PC-3 (cell line): ENCODE measurements at places on chromosomes 1 and 21. TPM values are rescaled to one million over a fixed set of nuclear protein-coding genes. Genes with fewer than 3 reads are reported as not detected.

DNA sequence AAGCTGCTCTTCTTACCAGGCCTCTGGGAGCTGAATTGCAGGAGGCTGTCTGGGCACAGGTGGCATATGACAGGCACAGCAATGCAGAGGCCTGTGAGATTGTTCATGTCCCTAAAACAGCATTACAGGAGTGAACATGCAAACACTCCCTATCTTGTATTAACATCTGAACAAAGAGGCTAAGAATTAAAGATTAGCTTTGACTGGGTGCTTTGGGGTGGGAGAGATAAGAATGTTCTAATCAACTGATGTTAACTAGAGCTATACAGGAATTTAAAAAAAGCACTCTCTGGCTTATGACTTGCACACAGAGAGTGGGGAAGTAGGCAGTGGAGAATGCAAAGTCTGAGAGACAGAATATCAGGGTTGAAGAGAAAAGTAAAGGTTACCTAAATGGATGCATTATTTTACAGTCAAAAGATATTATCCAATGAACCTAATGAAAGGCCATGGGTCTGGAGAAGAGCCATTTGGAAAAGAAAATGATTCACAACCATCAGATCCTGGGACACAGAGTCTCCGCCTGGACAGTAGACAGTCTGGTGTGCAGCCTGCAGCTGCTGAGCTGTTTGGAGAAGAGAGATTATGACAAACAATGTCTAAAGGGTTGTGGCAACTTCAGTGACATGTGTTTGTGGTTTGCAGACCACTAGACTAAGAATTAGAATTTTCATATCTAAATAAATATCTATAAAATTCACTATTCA, 20.2 kb downstream of the DPT start:
- peak; percentile 98 for DNase-seq

- peak; percentile 37 for DNase-seq
Observed at GRCh38 chr1:66302815-66303214, 231.1 kb upstream of the SGIP1 start.

Gene PDC
- total RNA-seq, result not detected in 2 replicates

GRCh38 chr1:213457186-213457585, 406.1 kb downstream of the RPS6KC1 start:
- DNase-seq, result no peak

GRCh38 chr1:15090373-15090772, 63.2 kb upstream of the TMEM51 start:
- peak; percentile 47 for DNase-seq
